Fibroblast of mammary gland (primary cell): ENCODE measurements at places on chromosomes 1 and 21.

GRCh38 chr1:107526524-107527198 lies 385.8 kb downstream of the NTNG1 start:
- DNase-seq, result no peak

DNA sequence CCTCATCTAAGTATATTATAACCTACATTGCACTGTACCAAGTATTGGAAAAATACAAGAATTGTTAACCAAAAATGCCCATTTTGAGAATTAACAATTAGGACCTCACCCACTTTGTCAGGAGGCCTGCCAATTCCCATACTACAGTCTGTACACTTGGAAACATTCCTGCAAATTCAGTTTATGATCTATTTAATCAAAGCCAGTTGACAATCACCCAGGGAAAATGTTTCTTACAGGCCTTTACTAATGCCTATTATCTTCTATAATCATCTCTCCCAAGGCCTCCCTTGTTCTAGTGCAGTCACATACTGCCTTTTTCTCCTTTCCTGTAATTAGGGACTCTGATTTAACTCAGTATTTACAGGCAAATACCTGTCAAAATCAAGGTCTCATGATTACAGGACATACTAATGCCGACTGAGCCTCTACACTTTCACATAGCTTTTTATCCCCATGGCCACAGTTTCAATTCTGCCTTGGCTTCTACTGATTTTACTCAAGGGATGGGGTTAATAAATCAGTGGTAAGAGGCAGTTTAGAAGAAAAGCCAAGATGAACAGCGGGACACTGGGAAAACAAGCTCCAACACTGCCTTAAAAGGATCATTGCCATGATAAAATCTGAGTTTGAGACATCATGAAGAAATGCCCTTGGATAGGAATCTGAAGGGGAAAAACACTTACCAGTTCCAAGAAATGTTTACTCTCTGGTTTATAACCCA lies 338.7 kb downstream of the VAV3 start:
- DNase-seq, result no peak

DNA sequence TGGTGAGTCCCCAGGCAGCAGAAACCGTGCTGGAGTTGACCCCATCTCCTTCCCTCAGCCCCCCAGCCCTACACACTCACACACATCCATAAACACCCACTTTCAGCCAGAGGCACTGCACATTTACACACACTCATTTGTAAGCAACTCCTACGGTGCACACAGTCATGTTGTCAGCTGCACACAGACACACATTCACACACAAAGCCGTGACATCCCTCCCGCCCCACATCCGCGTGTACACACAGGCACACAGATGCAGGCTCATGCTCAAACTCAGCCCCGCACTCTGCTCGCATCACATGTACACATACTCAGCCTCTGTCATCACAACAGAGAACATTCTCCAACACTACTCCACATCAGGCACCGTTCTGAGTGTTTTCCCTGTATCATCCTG lies 47.6 kb downstream of the LACTBL1 start:
- DNase-seq, result peak; percentile 6

- peak; percentile 76 for DNase-seq
Observed at GRCh38 chr1:229597877-229598276, 28.0 kb downstream of the TAF5L start.
